Nucleus accumbens (tissue), 56 donors: ENCODE measurements at places on chromosomes 5 and 9.

DNA sequence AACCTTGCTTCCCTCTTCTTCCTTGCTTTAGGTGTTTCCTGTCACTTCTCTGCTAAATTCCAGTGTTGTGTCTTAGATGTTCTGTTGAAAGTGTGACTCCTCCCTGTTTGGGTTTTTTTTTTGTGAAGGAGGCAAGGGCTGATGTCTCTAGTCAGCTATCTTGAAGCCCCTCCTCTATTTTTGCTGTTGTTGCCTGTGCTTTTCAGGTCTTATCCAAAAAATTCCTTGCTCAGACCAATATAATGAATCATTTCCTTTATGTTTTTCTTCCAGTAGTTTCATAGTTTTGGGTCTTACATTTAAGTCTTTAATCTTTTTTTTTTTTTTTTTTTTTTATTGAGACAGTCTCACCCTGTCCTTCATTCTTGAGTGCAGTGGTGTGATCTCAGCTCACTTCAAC, 22.3 kb downstream of the RIC1 start:
- DNase-seq = no peak

DNA sequence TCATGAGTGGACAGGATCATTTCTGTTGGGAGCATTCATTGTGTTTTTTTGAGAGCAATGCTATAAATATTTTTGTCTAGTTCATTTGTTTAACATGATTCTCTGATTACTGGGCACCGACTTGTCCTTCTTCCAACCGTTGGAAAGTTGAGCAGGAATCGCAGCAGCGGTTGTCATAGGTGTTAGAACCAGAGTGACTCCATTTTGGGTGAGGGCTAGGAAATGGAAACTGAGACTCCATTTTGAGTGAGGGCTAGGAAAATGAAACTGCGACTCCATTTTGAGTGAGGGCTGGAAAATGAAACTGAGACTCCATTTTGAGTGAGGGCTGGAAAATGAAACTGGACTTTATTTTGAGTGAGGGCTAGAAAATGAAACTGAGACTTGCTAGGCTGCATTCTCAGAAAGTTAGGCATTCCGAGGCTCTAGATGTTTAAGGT, 100.6 kb downstream of the ICE1 start:
- no peak for DNase-seq

- no peak for DNase-seq
Measured at GRCh38 chr5:150541895-150542294, 34.0 kb downstream of the NDST1 start.

GRCh38 chr5:171927345-171927941, 79.0 kb downstream of the FBXW11 start:
- no peak for DNase-seq

DNA sequence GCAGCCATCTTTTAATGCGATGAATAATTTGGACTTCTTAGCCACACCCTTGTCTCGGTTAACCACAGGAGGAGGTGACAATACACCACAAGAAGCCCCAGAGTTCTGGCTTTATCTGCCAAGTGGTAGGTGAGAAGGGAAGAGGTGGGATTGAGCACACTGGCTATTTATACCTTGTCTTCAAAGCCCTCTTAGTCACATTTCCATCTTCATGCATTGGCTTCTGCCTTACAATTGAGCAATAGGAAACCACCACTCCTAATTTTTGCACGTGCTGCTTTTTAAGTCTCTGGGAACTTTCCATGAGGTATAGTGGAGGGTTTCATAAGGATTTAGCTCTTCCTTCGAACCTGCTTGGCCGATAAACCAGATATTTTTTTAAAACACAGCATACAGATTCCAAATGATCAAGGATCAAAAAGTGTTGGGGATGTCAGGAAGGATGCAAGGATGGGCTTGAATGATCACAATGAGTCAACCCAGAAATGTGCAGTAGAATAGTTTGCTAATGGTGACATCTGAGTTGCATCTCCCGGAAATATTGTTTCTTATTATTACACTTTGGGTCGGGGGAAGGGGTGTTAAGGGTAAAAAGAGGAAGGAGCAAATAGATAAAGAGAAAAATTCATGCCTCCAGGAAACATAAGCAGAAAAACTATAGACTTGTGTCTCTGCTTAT, 25.5 kb downstream of the PLAC8L1 start:
- DNase-seq = no peak
